NCI-H748 treated with DMSO at 0.1 percent for 48 hours (cell line): ENCODE measurements at places on chromosomes 1 and 21.

GRCh38 chr1:204170494-204171155, 4.5 kb upstream of the REN start:
- no peak for DNase-seq

DNA sequence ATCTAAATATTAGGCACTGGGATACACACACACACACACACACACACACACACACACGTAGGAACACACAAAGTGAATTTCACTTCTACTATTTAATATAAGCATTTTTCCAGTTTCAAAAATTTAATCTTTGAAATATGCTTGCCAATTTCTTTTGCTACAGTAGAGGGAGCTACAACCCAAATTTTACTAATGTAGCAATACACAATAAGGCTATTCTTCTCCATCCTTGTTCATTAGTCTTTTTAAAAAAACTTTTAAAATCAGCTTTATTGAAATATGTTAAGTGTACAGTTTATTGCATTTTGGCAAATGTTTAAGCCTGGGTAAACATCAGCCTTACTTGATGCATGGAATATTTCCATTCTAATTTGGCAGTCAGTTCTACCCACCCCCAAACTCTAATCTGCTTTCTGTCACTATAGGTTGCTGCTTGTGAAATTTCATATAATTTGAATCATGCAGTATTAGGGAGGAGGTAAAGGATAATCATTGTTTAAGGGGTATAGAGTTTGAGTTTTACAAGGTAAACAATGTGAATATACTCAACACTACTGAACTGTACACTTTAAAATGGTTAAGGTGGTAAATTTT, 93.0 kb upstream of the TENT5C start:
- no peak for DNase-seq

DNA sequence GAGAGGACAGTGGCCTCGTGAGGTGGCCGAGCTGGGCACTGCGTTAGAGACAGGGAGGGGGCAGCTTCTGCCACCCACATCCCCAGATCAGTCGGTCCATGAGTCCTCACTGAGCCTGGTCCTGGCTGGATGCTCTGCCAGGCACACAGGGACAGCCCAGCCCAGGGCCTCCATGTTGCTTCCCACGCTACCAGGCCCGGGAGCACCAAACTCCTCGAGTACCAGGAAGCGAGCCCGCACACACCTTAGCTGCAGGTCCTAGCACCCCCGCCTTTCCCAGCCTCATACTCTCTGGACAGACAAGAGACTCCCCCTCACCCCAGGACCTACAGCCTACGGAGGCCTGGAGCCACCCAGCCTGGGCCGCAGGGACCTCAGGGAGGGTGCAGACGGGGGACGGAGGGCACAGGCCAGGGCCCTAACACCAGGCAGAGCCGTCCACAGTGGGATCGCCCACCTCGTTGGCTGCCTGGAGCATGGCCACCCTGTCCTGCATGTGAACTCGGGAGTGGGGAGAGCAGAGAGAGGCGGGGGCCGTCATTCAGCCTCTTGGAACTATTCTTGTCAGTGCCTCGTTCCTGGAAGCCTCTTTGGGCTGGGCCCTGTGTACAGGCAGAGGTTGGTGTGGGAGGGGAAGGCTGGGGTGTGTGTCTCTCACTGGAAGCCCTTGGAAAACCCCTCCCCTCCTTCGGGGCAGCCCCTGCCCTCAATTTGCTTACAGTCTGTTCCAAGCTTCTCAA, 90.9 kb upstream of the RUNX3 start:
- no peak for DNase-seq

- no peak for DNase-seq
These were observed 88.1 kb upstream of the HIVEP3 start for GRCh38 chr1:42006836-42007235.

- no peak for DNase-seq
These were observed 1.0 kb downstream of the TMEM200B start for GRCh38 chr1:29122682-29123052.

DNA sequence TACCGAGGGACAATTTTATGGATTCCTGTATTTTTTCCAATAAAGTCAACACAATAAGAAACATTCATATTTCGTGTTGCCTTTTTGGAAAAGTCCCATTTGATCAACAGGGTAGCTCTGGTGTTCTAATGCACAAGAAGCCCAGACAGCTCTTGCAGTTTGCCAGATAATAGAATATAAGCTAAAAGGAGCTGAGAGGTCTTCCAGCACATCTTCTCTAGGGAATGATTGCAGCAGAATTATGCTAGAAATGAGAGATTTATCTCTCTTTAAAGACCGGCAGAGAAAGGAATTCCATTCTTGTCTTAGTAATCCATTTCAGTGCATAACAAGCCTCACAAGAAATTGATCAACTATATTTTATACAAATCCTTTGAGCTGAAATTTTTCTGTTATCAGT, 25.0 kb upstream of the DDX59 start:
- DNase-seq = no peak

- no peak for DNase-seq
These were observed at the start of gene TMEM54 for GRCh38 chr1:32900956-32901822. Gene TMEM54 (minus strand): TSS chr1:32901389. CDS start chr1:32901238, 151 bp downstream.

DNA sequence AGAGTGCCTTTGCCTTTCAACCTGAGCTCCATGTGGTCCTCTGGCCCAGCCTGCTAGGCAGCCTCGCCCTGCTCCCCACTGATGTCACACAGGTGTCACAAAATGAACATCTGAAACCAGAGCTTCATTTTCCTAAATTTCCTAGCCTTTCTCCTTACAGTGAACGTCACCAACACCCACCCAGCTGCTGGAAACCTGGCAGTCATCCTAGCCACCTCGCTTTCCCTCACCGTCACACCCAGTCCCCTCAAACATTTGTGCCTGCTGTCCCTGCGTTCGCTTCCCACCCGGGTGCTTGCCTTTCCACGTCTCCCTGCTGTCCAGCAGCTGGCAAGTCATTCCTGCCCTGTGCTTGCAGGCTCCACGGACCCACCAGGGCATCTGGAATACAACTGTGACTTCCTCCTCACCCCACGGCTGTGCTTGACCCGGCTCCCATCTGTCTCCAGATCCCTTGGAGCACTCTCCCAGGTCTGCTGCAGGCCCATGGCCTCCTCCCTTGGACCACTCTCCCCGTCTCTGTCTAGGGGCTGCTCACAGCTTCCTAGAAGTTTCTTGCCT, 23.5 kb downstream of the ADARB1 start:
- DNase-seq = no peak

GRCh38 chr1:206050655-206051235, 2.2 kb upstream of the RHEX start:
- DNase-seq = no peak

DNA sequence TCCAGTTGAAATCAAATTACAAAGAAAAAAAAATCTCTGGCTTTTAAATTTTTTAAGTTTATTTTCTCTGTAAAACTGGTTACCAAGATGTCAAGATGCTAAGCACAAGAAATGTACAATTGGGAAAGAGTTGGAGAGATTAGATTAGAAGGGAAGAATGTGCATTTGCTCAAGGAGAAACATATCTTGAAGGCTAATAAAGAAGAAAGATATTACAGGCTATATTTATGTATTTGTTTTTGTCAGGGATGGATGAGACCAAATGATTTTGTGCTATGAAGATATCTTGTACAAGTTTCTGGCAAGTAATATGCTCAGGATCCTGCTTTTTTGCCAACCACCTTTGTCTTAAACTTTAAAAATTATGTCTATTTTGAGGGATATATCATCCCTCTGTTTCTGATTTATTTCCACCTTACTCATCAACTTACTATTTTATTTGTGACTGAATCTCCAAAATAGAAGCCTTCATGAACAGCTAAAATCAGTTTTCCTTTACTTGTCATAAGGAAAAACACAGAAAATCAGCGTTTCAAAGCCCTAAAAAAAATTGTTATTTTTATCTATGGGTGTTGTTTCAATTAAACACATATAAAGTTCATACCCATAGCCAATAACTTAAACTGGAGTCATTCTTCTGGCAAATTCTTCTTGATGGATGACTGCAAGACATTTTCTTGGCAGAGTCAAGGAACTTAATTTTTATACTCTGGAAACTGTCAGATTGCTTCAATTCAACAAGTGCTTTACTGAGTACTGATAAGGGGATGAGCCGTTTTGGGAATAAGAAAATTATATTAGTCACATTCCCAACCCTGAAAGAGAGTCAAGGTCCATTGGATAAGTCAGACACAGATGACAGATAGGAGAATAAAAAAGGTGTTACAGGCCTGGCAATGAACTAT, 141.8 kb downstream of the CTH start:
- no peak for DNase-seq

- no peak for DNase-seq
These were observed at the start of gene C1orf167 for GRCh38 chr1:11761988-11762406. Gene C1orf167 (plus strand): TSS chr1:11762193. CDS start chr1:11764401, 2,208 bp downstream.

DNA sequence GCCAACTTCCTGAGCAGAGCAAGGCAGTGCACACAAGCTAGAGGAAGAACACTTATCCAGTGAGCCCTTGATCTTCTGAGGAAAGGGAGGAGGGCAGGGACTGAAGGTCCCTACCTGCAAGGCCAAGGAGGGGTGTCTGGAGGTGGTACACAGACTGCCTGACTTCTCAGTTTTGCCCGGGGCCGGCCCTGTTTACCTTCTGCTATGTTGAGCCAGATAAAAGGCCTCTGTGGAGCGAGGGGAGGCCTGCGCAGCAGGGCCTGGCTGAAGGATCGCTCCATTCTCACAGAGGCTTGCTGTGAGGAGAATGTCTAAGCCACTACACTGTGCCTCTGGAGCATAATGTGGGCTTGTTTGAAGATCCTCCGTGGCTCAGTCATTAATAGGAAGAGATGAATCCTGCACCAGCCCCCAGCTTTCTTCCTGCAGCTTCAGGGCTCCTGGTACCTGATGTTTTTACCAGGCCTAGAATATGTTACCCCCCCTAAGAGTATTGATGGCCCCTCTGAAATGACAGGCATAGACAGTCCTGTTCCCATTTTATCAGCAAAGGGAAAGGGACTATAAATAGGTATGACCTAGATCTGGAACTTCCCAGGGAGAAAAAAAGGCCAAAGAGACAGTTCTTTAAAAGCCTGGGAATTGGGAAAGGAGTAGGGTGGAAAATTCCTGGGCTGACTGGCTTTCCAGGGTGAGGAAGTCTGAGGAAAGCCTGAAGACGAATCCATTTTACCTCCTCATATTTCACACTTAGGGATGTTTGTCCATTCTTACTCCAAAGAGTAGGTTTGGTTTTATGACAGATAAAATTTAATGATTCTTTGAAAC, 4.7 kb downstream of the POGK start:
- DNase-seq = no peak

DNA sequence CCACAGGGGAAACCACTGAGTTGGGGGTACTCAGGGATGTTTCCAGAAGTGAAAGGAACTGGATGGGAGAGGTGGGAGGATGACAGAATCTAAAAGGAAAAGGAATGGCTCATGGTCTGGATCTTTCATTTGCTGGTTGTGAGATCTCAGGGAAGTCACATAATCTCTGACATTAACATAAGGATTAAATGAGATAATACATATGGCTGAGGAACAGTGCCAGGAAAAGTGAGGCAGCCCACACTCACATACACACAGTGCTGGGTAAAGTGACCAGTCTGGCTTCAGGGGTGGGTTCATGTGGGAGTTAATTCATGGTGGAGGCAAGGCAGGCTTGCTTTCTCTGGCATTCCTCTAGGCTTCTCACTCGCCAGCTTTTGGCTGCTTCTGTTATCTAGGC, 3.9 kb upstream of the PTCH2 start:
- no peak for DNase-seq

DNA sequence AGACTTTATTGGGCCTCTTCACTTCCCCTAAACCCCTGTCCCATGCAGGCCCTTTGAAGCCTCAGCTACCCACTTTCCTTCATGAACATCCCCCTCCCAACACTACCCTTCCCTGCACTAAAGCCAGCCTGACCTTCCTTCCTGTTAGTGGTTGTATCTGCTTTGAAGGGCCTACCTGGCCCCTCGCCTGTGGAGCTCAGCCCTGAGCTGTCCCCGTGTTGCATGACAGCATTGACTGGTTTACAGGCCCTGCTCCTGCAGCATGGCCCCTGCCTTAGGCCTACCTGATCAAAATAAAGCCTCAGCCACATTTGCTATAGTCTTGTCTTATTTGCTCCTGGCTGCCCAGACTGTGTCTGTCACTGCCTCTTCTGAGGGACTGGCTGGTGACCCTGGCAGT, 5.5 kb downstream of the GSTM4 start:
- no peak for DNase-seq

- no peak for DNase-seq
These were observed 9.0 kb upstream of the CDC20 start for GRCh38 chr1:43349594-43350306.
